Stimulated activated CD4-positive, alpha-beta T cell treated with anti-CD3 and anti-CD28 coated beads, TNF-alpha, amount 100 ng/mL, for 48 hours (primary cell): ENCODE measurements at places on chromosomes 12 and 14.

DNA sequence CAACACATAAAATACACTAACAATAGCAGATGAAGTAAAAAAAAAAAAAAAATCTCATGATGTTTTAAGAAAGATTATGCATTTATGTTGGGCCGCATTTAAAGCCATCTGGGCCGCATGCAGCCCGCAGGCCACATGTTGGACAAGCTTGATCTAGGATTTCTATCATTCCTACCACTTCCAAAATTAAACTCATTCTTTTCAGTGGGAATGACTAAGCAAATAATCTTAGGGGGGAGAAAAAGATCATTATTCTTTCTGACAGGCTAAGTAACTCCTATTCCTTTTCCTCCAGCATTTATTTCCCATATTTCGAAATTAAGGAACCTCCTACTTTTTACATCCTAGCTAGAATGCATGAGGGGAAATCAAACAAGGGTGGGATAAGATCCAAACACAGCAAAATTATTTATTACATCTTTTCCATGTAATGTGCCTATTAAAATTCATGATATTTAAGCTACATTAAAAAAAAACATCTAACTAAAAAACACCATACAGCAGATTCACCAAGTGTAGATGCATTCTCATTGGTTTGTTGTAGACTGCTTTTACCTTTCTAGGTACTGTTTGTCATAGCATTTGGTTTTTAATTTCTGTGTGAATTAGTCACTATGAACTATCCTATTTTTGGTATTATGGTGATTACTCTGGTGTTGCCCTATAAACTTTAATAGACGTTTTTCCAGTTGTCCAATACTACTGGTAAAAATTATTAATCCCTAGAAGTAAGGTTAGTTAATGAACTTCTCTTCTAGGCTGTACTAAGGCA is 76.1 kb downstream of the RASSF8 start:
- DNase-seq: no peak

DNA sequence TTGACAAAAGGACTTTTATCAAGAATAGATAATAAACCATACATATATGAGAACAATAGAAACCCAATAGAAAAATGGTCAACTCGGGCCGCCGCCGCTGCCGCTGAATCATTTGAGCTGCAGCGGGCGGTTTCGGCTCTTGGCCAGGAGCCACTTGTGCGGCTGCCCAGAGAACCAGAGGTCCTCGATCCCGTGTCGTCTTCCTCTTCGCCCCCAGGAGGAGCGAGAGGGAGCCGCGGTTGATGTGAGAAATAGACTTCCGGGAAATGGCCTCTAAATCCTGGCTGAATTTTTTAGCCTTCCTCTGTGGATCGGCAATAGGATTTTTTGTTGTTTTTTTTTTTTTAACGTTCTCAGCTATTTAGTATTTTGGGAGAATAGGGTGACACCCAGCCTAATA is 44.8 kb downstream of the CPSF6 start:
- peak; percentile 17 for DNase-seq

DNA sequence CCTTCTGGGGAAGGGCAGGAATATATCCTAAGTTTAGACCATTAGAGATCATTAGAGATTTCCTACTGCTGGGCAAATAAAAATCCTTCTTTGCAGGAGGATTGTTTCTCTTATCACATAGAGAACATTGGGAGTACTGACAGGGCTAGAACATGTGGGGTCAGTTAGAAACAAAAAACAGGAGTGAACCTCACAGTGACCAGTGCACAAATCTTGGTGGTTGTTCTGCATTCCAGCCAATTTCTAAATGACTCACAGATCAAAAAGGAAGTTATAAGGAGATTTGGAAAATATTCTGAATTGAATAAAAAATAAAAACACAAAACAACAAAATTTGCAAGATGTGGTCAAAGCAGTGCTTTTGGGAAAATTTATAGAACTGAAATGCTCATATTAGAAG is 118.8 kb downstream of the LLPH start:
- no peak for DNase-seq

- no peak for DNase-seq
Measured at GRCh38 chr14:99575043-99576023, 28.7 kb downstream of the CCDC85C start.

- no peak for DNase-seq
Measured at GRCh38 chr12:20588042-20588441, 107.1 kb upstream of the SLCO1C1 start.
